ENCODE measurements at places on chromosomes 6 and 20.
A peak's percentile ranks its signal among the peaks of the same experiment; 100 is the strongest.

- ATAC-seq, result peak; percentile 52
Observed at GRCh38 chr6:31157513-31158139, at the start of gene CCHCR1. Gene CCHCR1, minus strand, starts transcription at chr6:31157802. Its CDS starts 202 bp downstream, at chr6:31157600.

- ATAC-seq, result peak; percentile 23
Observed at GRCh38 chr20:51444922-51445438, 97.5 kb downstream of the NFATC2 start.

DNA sequence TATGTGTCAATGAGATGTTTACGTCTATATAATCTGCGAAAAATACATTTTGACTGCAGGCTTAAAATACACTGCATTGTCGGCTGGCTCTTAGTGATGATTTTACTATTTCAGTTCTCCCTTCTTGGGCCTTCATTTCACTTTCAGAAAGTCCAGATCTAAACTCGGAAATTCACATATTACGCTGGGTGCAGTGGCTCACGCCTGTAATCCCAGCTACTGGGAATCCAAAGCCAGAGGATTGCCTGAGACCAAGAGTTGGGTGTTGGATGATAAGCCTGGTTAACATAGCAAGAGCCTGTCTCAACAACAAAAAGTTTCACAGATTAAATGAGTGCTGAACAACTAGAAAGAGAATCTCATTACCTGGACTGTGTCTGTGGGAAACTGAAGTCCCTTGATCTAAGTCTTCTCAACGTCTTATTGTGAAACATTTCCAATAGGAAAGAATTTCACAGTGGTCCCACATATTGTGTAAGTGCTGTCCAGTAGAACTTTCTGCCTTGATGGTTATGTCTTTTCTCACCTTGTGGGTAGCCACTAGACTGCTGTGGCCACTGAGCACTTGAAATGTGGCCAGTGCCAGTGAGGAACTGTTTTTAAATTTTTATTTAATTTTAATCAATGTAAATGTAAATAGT lies 1.9 kb downstream of the GINM1 start:
- ATAC-seq, result no peak

DNA sequence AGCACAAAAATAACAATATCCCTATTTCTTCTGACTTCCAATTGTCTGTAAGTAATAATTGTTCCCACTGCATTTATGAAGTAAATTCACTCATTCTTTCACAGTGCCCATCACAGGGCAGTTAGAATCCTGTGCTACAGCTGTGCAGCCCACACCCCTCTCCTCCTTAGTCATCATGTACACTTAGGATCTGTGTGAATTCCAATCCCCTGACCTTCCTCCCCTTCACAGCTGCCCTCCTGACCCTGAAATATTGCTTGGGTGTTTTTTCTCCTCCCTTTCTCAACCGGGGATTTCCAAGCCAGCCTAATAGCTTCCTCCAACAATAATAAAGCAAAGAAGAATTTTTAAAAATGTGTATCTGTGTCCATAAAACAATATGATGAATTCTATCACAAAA lies 91.5 kb upstream of the BEND6 start:
- ATAC-seq, result peak; percentile 23

DNA sequence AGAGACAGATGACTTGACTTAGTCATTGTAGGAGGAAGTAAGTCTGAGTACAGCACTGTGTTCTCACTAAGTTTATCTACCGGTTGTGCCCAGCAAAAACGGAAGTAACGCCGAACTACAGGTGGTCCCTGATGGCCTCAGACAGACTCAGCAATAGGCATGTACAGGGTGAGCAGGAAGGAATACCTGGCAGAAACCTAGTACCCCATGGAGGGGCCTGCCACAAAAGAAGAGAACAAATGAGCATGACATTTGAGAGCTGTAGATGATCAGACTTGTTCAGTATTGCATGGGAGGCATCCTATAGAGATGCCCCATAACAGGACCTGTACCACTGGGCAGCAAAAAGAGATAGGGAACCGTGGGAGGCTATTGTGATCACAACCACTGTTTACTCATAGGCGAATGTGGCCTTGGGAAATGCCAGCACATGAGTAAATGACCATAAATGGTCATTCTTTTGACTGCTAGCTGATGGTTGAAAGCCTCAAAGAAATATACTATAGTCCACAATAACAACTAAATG lies 106.4 kb upstream of the TAB2 start:
- peak; percentile 17 for ATAC-seq

DNA sequence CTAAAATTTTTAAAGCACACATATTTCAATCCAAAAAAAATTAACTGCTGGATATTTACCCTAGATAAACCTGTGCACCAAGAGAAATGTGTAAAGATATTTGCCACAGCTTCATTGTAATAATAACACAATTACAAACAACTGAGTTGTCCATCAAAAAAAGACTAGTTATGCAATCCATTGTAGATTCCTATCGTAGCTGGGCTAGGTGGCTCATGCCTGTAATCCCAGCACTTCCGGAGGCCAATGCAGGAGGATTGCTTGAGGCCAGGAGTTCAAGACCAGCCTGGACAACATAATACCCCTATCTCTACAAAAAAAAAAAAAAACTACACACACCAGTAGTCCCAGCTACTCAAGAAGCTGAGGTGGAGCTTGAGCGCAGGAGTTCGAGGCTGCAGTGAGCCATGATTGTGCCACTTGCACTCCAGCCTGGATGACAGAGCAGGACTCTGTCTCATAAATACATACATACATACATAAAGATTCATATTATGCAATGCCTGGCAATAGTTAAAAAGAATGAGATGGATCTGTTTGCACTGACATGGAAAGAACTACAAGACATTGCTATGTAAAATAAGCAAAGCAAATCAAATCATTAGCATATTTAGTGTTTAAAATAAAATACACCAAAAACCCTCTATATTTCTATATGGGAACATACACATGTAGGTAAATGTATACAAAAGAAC lies 56.5 kb upstream of the CCDC28A start:
- ATAC-seq, result no peak

- ATAC-seq, result no peak
Observed at GRCh38 chr20:55778796-55779195, 226.5 kb downstream of the CBLN4 start.

GRCh38 chr20:37944456-37944981 lies 41.6 kb downstream of the VSTM2L start:
- no peak for ATAC-seq

DNA sequence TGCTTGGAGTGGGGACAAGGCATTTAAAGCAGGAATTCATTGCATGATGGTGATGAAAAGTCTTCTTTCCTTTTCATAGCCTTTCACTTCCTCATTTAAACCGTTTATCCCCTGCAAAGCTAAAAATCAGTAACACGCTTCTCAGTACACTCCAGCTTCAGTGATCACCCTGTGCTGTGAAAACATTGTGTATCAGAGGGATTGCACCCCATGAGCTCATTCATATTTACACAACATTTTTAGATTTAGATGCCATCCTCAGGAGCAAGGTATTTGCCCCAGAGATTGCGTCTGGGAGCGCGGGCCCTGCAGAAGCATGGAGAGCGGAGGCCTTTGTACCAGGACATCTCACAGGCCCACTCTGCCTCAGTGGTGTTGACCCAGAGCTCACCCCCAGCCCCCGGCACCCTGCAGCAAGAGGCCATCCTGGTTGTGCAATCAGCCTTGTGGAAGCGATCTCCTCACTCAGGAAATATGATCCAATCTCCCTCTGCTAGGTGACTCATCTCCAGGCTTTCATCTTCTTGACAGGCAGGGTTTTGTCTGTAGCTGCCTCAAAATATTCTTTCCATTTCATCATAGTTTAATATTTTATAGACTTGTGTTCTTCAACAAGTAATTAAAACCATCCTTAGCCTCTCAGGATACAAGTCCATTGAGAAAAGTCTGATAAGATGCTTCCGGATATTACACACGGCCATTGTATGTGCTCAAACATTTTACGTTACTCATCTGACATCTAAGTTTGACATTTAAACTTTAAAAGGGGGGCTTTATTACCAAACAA lies 38.9 kb upstream of the THBS2 start:
- ATAC-seq, result peak; percentile 94

DNA sequence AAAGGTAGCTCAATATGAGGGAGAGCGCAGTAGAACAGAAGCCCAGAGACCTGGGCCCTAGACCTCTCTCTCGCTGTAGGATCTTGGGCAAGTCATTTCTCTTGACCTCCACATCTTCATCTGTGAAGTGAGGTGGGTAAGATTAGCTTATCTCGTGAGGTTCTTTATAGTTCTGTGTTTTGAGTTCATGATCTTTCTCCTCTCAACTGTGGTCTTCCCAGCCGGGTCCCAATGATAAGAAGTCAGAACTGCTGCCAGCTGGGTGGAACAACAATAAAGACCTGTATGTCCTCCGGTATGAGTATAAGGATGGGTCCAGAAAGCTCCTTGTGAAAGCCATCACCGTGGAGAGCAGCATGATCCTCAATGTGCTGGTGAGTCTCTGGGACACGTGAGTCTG lies 6.9 kb downstream of the PSMF1 start:
- ATAC-seq, result no peak

DNA sequence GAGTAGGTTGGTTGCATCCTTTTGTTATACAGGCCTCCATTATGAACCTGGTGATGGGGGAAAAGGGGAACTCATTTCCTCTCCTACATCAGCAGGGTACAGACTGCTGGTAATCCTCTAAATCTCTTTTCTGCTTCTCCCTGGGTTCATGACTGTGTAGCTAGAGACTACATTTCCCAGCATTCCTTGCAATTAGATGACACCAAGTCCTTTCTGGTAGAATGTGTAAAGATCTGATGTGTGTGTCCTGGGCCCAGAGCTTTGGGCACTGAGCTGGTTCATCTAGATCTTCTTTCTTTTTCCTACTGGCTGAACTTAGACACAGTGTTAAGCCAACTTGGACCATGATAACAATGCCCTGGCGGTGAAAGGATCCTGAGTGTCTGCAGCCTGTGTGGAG lies 104.7 kb upstream of the IFNGR1 start:
- ATAC-seq, result no peak

GRCh38 chr6:112016320-112016719 lies 37.6 kb upstream of the CCN6 start:
- no peak for ATAC-seq

DNA sequence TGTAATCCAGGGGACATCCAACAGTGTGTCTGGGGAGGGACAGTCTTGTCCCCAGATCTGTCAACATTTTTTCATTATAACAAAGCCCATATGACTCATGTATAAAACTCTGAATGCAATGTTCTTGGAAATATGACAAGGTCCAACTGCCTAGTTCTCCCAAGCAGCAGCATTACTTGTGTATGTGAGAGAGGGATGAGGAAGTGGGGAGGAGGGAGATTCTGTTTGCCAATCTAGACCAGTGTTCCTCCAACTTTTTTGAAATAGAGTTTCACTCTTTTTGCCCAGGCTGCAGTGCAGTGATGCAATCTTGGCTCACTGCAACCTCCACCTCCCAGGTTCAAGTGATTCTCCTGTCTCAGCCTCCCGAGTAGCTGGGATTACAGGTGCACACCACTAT lies 394.8 kb downstream of the DHX35 start:
- no peak for ATAC-seq

DNA sequence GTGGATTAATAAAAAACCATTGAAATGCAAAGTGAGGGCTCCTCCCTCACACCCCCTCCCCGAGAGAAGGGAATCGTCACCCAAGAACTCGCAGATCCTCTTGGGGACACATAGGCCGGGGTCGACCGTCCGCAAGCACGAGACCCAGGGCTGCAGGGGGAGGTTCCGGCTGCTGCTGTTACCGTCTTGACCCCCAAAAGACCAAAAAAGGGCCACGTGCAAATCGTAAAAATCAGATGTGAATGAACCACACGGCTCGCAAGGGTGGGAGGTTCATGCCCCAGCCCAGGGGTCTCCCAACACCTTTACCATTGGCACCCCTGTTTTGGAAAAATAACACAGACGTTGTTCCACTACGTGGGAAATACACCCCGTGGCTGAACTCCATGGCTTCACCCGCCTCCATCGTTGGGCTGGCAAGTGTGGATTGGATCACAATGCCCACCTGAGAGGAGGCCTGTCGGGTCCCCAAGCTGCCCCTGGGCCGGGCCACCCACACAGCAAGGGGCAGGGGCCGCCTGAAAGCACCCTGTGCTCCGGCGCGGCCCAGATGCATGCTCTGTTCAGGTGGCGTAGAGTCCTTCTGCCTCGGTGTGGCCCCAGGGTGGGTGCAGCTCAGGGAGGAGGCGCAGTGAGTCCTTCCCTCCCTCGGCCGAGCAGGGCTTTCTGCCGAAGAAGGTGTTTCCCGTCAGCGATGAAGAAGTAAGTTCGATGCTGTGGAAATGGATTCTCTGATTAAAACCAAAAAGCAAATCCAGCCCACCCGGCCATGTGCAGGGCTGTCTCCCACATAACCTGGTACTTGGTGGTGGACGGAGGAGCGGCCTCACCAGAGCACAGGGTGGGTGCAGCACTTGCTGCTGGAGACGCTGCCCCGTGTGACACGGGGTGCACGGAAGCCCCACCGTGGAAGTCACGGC lies 85.0 kb downstream of the YTHDF1 start:
- no peak for ATAC-seq

- ATAC-seq, result no peak
Observed at GRCh38 chr6:144460327-144461095, 175.4 kb downstream of the UTRN start.

GRCh38 chr6:126002755-126003679 lies 16.7 kb downstream of the TRMT11 start:
- no peak for ATAC-seq

DNA sequence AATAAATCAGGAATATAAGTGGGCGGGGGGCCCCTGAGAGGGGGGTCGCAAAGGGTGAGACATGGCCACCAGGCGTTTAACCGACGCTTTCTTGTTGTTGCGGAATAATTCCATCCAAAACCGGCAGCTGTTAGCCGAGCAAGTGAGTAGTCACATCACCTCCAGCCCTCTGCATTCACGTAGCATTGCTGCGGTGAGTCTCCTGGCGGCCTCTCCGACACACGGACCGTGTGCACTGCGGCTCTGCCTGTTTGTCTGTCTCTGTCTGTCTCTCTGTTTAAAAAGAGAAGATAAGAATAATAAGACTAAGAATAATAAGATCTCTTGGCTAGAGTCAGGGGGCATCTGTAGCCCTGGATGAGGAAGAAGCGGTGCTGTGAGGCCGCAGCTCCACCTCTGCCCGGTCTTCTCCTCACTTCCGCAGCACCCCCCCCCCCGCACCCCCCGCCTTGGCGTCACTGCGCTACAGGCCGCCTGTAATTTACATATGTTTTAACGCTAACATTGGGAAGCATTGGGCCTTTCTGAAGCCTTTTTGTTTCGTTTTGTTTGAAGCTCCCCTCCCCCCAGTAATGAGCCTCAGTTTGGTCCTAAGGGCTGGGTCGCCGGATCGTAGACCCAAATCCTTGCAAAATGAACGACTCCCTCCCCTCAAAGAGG lies 993 bp downstream of the STX16 start:
- peak; percentile 60 for ATAC-seq

DNA sequence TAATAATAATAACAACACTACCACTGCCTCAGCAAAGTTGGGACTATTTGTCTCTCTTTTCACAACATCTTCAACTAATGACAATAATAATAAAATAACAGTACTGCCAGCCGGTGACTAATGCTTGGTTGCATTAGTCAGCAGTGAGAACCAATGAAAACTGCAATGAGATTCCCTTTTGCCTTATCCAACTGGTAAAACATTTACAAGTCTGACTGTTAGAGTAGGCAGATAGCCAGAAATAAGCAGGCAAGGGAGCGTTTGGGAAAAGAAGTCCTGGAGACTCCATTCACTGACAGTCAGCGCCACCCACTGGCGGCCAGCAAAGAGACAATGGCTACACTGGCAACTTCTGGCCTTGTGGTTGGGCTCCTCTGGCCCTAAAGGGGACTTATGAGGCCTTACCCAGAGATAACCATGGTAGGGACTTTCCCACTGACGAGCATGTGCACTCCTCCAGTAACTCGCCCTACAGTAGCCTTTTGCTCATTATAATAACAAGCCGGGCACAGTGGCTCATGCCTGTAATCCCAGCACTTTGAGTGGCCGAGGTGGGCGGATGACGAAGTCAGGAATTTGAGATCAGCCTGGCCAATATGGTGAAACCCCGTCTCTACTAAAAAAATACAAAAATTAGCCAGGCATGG lies 3.4 kb upstream of the NSFL1C start:
- ATAC-seq, result peak; percentile 77

All from SK-N-SH treated with all-trans-retinoic acid at 6 μM for 48 hours (cell line).